K562 (cell line): ENCODE measurements at places on chromosomes 3 and 15. TPM values are rescaled to one million over a fixed set of nuclear protein-coding genes. Genes with fewer than 3 reads are reported as not detected.

The LRRC31 gene
- not detected in 2 replicates for polyA plus RNA-seq

The TTLL13 gene
- polyA plus RNA-seq: 0.05 TPM in 1 of 2 replicates, not detected in the other

The TTC21A gene
- polyA plus RNA-seq: 0.93 and 1.4 TPM in 2 replicates

The LNP1 gene
- 3.4 and 3.9 TPM in 2 replicates for polyA plus RNA-seq

The POC1A gene
- polyA plus RNA-seq: 12.1 and 17.3 TPM in 2 replicates

The MYZAP gene
- not detected in 2 replicates for polyA plus RNA-seq

- no peaks in the 10 kb centered on the region for H3K36me3 ChIP-seq
- DNase-seq: no peak
- no peak overlapping the region for H3K27ac ChIP-seq
- no peaks in the 10 kb centered on the region for H3K27me3 ChIP-seq
- no peak overlapping the region for H3K4me3 ChIP-seq
Observed at GRCh38 chr3:163735394-163735793, 1342.9 kb downstream of the SI start.

DNA sequence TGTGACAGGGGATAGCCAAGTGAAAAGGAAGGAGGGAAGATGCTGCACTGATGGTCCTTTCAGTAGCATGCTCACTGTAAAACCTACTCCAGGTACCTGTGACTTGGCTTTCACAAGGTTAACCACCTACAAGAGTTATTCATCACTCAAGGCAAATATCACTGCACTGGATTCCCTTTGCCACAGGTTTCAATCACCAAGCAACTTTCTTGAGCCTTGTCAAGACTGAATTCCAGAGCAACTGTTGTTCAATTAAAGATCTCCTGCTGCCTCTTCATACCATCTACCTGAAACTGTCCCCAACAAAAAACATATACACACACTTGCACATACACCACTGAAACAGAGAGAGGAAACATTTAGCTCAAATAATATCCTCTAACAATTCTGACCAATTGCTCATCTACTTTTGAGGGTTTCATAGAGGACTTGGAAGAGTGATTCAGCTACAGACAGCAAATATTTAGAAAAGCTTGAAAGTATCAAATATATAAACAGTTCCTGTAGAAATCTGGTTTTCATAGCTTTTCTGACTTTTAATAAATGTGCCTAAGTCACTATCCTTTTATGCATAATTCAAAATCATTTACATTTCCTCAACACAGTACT is 6.5 kb downstream of the IGF2BP2 start:
- no peaks in the 10 kb centered on the region for H3K27me3 ChIP-seq
- H3K36me3 ChIP-seq: no peaks in the 10 kb centered on the region; the same call in 2 of the 3 replicates
- peaks cover 9% of the 10 kb centered on the region for H3K4me1 ChIP-seq

GRCh38 chr3:155164306-155164705 is 84.2 kb downstream of the MME start:
- no peak for DNase-seq
- H3K4me1 ChIP-seq: no peaks in the 10 kb centered on the region
- H3K36me3 ChIP-seq: no peaks in the 10 kb centered on the region
- no peak overlapping the region for H3K27ac ChIP-seq
- H3K27me3 ChIP-seq: no peaks in the 10 kb centered on the region

- H3K4me3 ChIP-seq: no peak overlapping the region
- H3K4me1 ChIP-seq: no peaks in the 10 kb centered on the region
- H3K36me3 ChIP-seq: no peaks in the 10 kb centered on the region
- no peaks in the 10 kb centered on the region for H3K27me3 ChIP-seq
Observed at GRCh38 chr15:94580211-94580885, 349.0 kb downstream of the MCTP2 start.

- H3K36me3 ChIP-seq: no peaks in the 10 kb centered on the region
- H3K27ac ChIP-seq: no peak overlapping the region
- DNase-seq: no peak
- no peak overlapping the region for H3K4me3 ChIP-seq
- H3K27me3 ChIP-seq: no peaks in the 10 kb centered on the region
Observed at GRCh38 chr3:23209747-23210487, 6.8 kb downstream of the UBE2E2 start.

DNA sequence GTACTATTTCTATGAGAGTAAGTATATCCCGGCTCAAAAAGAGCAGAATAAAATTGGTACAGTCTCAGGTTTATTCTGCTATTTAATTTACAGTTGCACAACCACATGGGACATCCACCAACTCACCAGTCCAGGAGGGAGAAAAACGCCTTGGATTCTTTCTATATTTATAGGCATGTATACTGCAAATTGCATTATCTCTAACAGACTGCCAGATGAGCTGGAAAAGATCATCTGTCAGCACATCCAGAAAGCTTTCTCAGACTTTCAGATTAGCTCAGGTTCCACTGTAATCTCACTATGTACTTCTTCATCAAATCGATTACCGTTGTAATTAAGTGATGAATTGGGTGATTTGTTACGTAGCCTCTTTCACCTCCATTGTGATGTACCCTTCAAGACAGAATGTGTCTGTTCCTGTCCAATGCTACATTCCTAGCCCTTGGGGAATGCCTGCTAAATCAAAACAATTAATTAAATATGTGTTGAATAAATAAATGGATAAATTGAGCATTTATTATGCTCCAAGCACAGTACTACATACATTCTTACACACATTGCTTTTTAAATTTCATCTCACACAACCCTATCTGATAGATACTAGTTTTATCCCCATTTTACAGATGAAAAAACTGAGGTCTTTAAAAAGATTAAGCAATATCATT is 38.1 kb upstream of the TMC3 start:
- H3K27ac ChIP-seq: no peak overlapping the region
- H3K27me3 ChIP-seq: peaks cover 2% of the 10 kb centered on the region; the same call in 1 of the 3 replicates
- no peaks in the 10 kb centered on the region for H3K36me3 ChIP-seq
- H3K4me3 ChIP-seq: no peak overlapping the region

DNA sequence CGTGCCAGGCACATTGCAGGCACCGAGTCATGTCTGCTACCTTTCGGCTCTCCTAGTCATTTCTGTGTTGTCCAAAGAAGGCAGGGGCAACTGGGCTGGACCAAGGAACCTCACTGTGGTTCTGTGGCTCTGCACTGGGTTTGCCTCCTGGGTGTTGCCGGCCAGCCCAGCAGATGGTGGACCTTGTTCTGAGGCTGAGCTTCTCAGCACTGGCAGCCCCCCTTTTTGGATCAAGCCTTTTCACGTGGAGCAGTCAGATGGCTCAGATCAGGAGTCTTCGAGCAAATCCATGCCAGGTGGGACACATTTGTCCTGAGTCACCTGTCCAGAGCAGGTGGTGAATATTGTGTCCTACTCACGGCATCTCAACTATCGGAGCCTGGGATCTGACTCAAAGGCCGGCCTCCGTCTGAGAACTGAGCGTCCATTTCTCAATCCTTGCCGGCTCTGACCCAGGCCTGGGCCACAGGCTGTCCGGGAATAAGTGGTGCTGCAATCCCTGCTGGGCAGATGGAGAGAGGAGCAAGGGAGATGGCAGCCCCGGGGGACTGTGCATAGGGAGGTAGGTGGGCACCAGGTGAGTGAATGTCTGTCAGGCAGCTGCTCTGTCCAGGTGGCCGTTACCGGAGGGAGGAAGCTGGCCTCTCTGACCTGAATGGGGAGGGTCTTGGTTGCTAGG is at the start of gene IL16:
Gene IL16 (plus strand): TSS at position 304 of the 679 bp plus-strand sequence. CDS start 28,521 bp downstream, outside the sequence.
- H3K27ac ChIP-seq: no peak within 1 kb of the TSS
- no peaks in the 10 kb centered on the region; the same call in 2 of the 3 replicates for H3K36me3 ChIP-seq
- no peak within 1 kb of the TSS for H3K4me3 ChIP-seq

DNA sequence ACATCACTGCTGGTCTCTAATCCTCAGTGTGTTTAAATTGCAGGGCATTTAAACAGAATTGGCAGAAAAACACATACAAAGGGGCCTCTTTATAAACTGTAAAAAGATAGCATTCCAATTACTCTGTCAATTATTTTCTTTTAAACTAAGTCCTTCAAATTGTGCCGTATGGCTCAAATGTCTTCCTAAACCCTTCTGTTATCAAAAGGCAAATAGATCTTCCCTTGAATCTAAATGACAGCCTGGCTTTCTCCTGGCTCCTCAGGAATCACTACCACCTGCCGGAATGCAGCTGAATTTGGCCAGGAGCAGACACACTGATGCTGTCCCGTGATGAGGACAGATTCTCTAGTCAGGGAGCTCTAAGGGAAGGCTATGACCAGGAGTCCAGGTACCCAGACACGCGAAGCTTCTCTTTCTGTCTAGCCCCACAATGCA is 85.6 kb downstream of the IGF2BP2 start:
- H3K36me3 ChIP-seq: no peaks in the 10 kb centered on the region
- no peak overlapping the region for H3K4me3 ChIP-seq
